ENCODE measurements at places on chromosomes 7 and 10.
A peak's percentile ranks its signal among the peaks of the same experiment; 100 is the strongest.

- DNase-seq: no peak
These were observed 2.2 kb upstream of the HOXA7 start for GRCh38 chr7:27158436-27159265.

- DNase-seq: no peak
These were observed 36.5 kb downstream of the MALSU1 start for GRCh38 chr7:23335621-23336020.

DNA sequence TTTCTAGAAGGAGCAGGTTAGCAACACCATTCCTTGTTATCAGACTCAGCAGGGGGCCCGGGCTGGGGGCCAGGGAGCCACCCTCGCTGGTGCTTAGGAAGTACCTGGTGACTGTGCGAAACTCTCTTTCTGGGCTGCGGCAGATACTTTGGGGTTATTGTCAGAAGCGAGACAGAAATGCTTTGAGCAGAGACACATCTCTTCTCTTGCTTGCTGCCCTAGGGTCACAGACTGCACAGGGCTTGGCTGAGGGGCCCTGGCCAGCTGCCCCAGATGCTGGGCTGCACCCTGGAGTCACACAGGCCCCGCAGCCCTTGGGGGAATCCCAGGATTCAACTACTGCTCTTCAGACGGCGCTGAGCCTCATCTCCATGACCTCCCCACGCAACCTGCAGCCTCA is 91.9 kb downstream of the WDFY4 start:
- DNase-seq: no peak

DNA sequence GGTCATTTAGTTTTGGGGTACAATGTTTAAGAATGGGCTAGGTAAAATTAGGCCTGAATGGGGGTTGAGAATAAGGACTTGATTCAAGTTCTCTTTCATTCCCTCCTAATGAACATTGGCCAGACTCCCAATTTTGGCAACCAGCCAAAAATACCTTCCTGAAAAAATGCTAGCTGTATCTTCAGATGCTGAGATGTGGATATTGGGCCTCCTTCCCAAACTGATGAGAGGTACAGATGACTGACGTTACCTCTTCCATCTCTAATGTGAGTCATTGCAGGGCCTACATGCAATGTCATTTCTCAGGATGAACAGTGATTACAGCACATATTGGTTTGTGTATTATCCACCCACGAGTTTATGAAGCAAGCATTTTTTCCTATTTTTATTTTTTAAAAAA is 151.6 kb downstream of the SND1 start:
- DNase-seq: no peak

DNA sequence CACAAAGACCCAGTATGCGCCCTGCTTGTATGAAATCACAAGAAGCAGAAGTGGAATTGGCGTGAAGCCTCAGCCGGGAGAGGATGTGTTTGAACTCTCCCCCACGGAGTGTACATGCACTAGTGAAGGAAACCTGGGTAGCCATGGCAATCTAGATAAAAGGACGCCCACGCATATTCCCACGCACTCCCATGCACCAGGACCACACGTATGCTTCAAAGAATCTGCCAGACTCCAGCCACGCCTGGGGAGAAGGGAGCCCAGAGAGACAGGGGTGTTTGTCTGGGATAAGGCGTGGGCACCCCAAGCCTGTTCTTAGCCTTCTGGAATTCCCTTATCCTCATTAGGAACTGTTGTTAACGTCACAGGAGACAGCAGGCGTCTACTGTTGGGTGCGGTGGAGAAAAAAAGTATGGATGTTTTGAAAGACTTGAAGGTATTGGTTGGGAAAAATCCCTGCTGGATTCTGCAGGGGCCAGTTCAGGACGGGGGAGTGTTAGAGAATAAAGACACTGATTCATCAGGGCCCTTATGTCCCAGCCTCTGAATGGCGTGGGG is 28.9 kb upstream of the ECHDC3 start:
- DNase-seq: peak; percentile 43

GRCh38 chr10:7666253-7667023 is at the start of gene ITIH5:
TSS of gene ITIH5 (minus strand) at chr10:7666966. CDS start at chr10:7666892, 74 bp downstream.
- no peak for DNase-seq
